Body of pancreas (tissue), 4 donors: ENCODE measurements at places on chromosomes 16 and 17. TPM values are rescaled to one million over a fixed set of nuclear protein-coding genes. Genes with fewer than 3 reads are reported as not detected.

- H3K36me3 ChIP-seq = no peaks in the 10 kb centered on the region
- H3K4me1 ChIP-seq = no peaks in the 10 kb centered on the region
- no peak for DNase-seq
These were observed 11.2 kb upstream of the MTSS2 start for GRCh38 chr16:70696952-70697593.

DNA sequence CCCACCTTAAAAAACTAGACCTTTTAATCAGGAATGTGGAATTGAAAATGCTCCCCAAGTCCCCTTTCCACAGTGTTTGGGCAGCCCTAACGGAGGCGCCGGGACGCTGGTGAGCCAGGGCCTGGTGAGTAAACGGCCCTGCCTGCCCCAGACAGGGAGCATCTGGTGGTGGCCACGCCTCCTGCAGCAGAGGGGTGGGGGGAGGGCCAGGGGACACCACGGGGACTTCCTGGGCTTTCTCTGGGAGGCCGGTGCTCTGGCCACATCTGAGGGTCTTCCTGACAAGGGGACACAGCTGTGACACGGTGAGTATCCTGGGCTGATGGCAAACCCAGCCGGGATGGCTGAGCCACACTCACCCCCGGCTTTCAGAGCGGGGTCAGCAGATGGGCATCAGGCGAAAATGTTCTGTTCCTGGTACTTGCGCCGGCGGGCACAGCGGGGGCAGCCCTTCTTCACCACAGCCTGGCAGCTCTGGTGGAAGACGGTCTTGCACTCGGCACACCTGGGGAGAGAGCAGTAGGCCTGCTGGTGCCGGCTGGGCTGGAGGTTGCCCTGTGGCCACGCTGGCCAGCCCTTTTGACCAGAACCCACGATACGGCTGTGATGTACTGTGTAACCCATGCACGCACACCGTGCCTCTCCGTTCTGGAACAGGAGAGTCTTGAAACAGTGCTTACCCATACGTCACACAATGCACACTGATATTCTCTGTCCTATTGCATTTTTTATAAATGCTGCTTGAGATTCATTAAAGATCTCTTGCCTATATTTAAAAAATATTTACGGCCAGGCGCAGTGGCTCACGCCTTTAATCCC, 5.0 kb upstream of the ARHGAP27 start:
- H3K36me3 ChIP-seq = no peaks in the 10 kb centered on the region
- H3K27me3 ChIP-seq = no peaks in the 10 kb centered on the region
- peaks cover 14% of the 10 kb centered on the region for H3K4me1 ChIP-seq
- DNase-seq = no peak
- no peak overlapping the region for H3K4me3 ChIP-seq

GRCh38 chr16:69935278-69935711, 15.8 kb upstream of the CLEC18A start:
- H3K4me1 ChIP-seq = no peaks in the 10 kb centered on the region
- no peaks in the 10 kb centered on the region for H3K27me3 ChIP-seq
- H3K4me3 ChIP-seq = no peak overlapping the region

- H3K4me1 ChIP-seq = peaks cover 16% of the 10 kb centered on the region
- DNase-seq = no peak
- H3K4me3 ChIP-seq = no peak overlapping the region
These were observed 12.2 kb upstream of the OSGIN1 start for GRCh38 chr16:83940630-83941378.

DNA sequence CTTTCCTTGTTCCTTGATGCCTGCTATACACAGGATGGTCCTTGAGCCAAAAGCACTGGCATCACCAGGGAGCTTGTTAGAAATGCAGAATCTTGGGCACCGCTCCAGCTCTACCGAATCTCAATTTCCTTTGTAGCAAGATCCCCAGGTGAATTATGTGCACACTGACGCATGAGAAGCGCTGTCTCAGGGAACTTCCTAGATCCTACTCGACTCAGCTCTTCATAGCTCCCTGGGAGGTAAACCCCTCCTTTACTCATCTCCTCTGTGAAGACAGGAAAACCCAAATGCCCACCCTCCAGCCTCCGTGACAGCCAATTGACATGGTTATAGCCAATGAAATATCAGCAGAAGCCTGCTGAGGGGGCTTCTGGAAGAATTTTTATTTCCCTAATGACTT, 4.1 kb downstream of the USP31 start:
- no peaks in the 10 kb centered on the region for H3K36me3 ChIP-seq
- H3K27ac ChIP-seq = peak overlapping the region; percentile 47
- peaks cover 51% of the 10 kb centered on the region for H3K4me1 ChIP-seq
- DNase-seq = no peak

DNA sequence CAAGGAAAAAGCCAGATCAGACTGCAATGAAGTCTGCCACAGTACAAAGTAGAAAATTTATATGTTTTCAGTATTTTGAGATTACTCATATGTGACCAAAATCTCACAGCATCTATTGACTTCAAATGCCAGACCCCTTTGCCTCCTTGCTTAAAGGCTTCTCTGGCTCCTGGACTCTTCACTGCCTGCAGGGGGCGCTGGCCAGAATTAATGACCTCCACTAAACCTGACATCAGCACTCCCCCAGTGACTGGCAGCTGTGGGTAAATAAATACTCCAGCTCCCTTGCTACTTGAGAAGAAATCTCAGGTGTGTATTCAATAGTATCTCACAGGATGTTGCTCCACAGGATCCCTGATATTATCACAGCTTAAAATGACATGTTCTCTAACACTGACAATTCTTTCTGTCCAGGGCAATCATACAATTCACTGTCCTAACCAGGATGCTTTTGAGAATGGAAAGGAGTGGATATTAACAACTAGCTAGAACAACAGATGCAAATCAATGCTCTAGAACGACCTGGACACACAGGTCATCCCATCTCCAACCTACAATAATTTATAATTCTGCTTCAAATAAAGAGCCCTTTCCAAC, 4.0 kb downstream of the BECN1 start:
- no peaks in the 10 kb centered on the region for H3K27me3 ChIP-seq
- DNase-seq = peak; percentile 77
- H3K4me1 ChIP-seq = peaks cover 24% of the 10 kb centered on the region
- no peak overlapping the region for H3K27ac ChIP-seq

GRCh38 chr16:83458612-83459011, 349.2 kb upstream of the HSBP1 start:
- H3K27me3 ChIP-seq = no peaks in the 10 kb centered on the region
- H3K4me3 ChIP-seq = no peak overlapping the region
- no peaks in the 10 kb centered on the region for H3K4me1 ChIP-seq
- no peaks in the 10 kb centered on the region for H3K36me3 ChIP-seq

DNA sequence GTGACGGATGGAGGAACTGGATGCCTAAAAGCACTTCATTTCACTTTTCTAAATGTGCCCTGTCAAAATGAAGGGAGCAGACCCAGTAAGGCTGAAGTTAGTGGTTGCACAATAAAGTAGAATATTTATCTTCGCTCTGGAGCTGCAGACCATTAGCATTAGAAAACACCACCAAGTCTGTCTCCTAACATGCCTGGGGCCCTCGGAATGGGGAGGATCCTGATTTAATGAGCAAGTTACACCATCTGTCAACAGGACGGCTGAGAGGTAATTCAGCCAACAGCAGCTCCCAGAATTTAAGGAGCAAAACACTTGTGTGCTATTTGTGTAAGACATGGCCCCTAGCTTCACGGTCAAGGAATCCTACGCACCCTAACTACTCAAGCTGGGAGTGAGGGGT, 22.3 kb downstream of the CA10 start:
- H3K27ac ChIP-seq = no peak overlapping the region
- H3K4me1 ChIP-seq = no peaks in the 10 kb centered on the region
- no peaks in the 10 kb centered on the region for H3K36me3 ChIP-seq
- no peaks in the 10 kb centered on the region for H3K27me3 ChIP-seq

- no peaks in the 10 kb centered on the region for H3K27me3 ChIP-seq
- DNase-seq = peak; percentile 66
- no peak overlapping the region for H3K4me3 ChIP-seq
- no peaks in the 10 kb centered on the region for H3K4me1 ChIP-seq
- no peaks in the 10 kb centered on the region for H3K36me3 ChIP-seq
These were observed 206.2 kb downstream of the PRKCB start for GRCh38 chr16:24041834-24042631.

- peak; percentile 16 for DNase-seq
- no peak overlapping the region for H3K4me3 ChIP-seq
- H3K36me3 ChIP-seq = no peaks in the 10 kb centered on the region
- H3K4me1 ChIP-seq = no peaks in the 10 kb centered on the region
- no peaks in the 10 kb centered on the region for H3K27me3 ChIP-seq
These were observed 52.6 kb downstream of the PLCG2 start for GRCh38 chr16:81831722-81832126.

GRCh38 chr17:61503961-61504360, 51.7 kb downstream of the TBX4 start:
- no peak overlapping the region for H3K4me3 ChIP-seq
- H3K36me3 ChIP-seq = no peaks in the 10 kb centered on the region
- no peak for DNase-seq
- H3K27ac ChIP-seq = no peak overlapping the region
- H3K4me1 ChIP-seq = no peaks in the 10 kb centered on the region

DNA sequence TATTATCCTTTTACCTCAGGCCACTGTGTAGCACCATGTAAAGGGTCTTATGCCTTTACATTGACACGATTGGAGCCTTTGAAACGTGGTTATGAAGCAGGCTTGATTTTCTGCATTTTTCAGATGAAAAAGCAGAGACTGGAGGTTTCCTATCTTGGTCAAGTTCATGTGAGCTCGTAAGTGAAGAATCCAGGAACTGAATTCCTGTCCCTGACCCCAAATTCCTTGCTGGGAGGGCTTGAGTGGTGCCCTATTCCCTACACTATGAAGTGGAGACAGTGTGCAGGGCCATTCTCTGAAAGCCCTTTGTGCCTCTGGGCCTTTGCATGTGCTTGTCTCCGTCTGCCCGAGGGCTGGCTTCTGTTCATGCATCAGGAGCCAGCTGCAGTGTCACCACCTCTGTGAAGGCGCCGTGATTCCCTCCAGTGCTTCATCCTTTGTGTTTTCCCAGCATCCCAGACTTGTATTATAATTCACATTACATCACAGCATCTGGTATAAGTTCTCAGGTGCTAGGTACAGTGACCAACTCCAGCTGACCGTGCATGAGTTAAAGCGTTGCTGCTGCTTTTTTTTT, 181.1 kb downstream of the SNX29 start:
- H3K27me3 ChIP-seq = no peaks in the 10 kb centered on the region
- H3K27ac ChIP-seq = no peak overlapping the region
- no peaks in the 10 kb centered on the region for H3K4me1 ChIP-seq
- DNase-seq = no peak
- no peak overlapping the region for H3K4me3 ChIP-seq

- H3K4me1 ChIP-seq = peaks cover 20% of the 10 kb centered on the region
- H3K27me3 ChIP-seq = no peaks in the 10 kb centered on the region
- DNase-seq = no peak
- H3K27ac ChIP-seq = no peak overlapping the region
- H3K4me3 ChIP-seq = no peak overlapping the region
These were observed 136.6 kb upstream of the RPH3AL start for GRCh38 chr17:488993-489757.

DNA sequence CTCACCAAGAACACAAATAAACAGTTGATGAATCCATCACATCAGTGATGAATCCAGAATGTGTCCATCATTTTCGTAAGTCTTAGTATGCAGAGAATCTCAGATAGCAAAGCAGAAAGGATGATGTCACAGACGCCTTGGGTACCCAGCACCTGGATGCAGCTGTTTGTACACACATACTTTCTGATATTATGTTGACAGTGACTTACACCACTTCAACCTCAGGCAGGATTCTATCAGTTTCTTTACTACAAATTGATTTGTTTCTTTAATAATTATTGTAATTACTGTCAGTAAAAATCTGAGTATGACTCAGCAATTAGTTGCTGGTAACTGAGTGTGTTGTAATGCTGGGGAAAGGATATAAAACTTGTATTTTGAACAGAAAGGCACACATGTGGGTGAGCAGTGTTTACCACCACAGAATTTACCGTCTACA, 159.8 kb downstream of the RPTOR start:
- H3K36me3 ChIP-seq = no peaks in the 10 kb centered on the region
- peaks cover 8% of the 10 kb centered on the region for H3K4me1 ChIP-seq
- H3K4me3 ChIP-seq = no peak overlapping the region
- no peaks in the 10 kb centered on the region for H3K27me3 ChIP-seq

DNA sequence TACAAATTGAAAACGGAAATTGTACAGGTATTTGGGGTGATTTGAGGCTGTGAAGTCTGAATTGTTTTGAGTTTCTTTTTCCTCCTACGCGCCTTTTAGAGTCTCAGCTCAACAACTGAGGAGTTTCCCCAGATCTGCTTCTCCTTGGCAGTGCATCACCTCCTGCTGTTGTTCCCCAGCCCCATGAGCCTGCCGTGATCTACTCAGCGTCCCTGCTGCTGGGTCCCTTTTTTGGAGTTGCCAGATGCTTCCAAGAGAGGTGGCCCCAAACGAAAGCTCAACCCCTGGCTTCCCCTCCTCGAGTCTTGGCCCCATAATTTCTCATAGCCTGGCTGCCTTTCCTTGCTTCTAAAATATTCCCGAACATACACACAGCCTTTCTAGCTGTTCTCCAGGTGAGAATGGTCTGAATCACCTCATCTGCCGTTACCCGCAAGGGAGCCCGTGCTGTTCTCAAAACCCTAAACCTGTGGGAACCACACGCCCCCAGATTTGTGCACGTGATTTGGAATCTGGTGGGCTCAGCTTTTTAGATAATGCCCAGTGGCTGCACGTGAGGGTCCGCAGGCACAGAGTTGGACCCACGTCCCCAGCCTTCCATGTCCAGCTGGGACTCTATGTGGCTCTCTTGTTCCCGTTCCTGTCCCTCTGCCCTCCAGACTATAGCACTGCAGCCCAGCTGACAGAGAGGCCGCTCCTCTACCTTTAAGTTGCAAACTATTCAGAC, 179.1 kb upstream of the CHMP6 start:
- no peak overlapping the region for H3K27ac ChIP-seq
- H3K27me3 ChIP-seq = no peaks in the 10 kb centered on the region
- DNase-seq = no peak
- H3K4me1 ChIP-seq = no peaks in the 10 kb centered on the region
- H3K36me3 ChIP-seq = no peaks in the 10 kb centered on the region

Gene CHTF8
- 35.3 TPM for total RNA-seq

Gene CES5A
- total RNA-seq = not detected

Gene DCAF7
- 16.8 TPM for total RNA-seq

Gene TEX19
- total RNA-seq = not detected

Gene ATP2A3
- total RNA-seq = 49.5 TPM

Gene PDE6G
- not detected for total RNA-seq

Gene MYH4
- not detected for total RNA-seq

Gene TOP2A
- total RNA-seq = 0.33 TPM

Gene TMEM92
- total RNA-seq = not detected

Gene APOBR
- total RNA-seq = 2.0 TPM
